Mammary epithelial cell (primary cell): ENCODE measurements at places on chromosomes 3 and 15.

- DNase-seq, result peak; percentile 7
Observed at GRCh38 chr3:193620650-193621049, 27.6 kb downstream of the OPA1 start.

- DNase-seq, result no peak
Observed at GRCh38 chr15:58924327-58924726, 9.2 kb downstream of the SLTM start.

DNA sequence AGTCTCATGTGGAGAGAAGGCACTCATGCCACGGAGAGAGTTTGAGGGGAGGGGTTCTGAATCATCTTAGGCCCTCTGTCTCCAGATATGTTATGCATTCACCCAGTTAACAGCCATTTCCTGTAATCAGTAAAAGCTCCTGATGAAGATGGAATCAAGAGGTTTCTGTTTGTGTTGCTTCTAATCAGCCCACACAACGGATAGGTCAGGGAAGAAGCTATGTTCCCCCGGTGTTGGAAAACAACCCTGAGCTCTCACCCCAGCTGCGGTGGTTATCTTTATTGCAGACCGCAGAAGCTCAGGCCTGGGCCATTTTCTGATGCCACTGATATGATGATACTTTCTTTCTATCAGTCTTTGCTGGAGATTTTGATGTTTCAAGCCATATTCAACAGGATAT lies 338.5 kb upstream of the ONECUT1 start:
- no peak for DNase-seq

DNA sequence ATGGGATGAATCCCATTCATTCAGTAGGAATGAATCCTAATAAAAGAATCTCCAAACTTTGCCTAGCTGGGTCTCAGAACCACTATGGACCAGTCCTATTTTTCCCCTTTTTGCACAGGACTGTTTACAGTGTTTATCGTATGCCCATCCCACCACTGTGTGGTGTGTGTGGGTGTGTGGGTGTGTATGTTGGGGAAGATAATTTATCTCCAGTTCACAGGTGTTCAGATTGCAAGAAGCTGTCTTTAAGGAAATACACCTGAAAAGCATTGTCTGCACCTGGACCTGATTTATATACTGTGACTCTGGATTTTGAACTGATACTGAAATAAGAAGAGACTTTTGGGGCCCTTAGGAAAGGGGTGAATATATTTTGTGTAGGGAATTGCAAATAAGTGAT lies 24.7 kb upstream of the SHF start:
- DNase-seq, result no peak

- no peak for DNase-seq
Observed at GRCh38 chr3:196093317-196094111, 11.6 kb upstream of the TFRC start.

DNA sequence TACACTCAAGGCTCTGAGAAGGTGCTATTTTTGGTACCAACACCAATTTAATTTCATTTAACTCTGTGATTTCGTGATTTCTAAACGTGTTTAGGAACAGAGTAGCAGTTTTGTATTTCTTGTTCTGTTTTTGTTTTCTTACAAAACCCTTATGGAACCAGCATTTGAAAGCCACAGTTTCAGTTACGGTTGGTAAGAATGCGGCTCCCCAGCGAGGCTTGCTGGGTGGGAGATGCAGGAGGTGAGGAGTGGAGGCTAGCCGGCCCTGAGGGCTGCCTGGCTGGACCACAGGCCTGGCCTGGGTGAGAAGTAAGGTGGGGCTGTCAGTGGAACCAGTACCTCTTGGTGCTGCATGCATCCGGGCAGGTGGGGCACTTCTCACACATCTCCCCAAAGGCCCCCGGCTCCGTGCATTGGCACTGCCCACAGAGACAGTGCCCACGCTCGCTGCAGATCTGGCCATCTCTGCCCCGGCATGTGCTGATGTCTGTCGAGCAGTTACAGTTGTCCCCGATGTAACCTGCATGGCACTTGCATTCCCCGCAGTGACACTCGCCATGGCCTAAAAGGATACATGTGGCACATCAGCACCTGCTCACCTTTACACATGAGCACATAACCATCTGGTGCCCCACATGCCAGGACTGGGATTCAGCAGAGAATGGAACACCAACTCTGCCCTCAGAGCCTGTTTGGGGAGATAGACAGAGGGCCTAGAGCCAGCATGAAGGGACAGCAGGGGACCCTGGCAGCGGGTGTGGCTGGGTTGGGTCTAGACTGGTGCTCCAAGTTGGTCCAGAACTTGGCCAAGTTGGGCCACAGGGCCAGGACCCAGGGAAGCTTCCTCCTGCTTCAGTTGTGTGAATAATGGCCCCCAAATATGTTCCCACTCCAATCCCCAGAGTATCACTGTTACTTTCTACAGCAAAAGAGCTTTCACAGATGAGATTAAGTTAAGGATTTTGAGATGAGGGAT lies 43.4 kb downstream of the UMPS start:
- DNase-seq, result no peak

- DNase-seq, result peak; percentile 14
Observed at GRCh38 chr15:99981191-99981647, 248.0 kb upstream of the LYSMD4 start.

- peak; percentile 28 for DNase-seq
Observed at GRCh38 chr3:150248116-150248887, 159.8 kb upstream of the TSC22D2 start.

- DNase-seq, result no peak
Observed at GRCh38 chr3:142663865-142664264, 60.0 kb upstream of the TRPC1 start.

GRCh38 chr3:11613851-11614487 lies 29.7 kb downstream of the VGLL4 start:
- no peak for DNase-seq

DNA sequence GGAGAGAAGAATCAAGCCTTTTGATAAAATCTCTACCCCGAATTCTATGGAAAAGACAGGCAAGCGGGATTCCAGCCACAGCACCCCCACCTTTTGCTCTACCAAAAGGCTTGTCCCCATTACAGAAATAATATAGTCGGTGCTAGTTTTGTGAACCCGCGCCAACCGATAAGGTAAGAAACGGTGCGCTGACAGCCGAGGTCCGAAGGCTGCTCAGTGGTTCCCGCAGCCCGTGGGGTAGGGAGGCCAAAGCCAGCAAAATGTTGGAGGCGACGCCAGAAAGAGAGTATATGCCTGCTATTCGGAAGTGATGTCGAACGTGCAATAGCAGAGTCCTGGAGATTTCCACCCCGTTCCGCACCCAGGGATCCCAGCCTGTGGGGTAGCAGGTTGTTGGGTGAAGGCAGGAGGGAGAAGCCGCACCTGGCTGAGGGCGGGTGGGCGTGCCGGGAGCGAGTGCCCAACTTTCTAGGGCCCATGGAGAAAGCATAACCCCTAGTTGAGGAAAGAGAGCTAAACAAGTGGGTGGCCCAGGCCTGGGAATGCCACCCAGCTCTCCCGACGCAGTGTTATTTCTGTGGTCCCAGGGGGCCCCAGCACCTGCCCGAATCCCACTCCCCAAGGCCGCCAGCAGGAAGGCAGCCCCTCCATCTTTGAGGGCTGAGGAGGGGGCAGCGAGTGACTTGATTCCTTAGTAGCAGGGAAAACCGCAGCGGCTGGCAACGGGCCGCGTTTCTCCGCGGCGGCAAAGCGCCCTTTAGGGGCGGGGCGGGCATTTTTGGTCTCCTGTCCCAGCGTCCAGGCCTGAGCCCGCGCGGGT lies 7.9 kb upstream of the SOX2 start:
- no peak for DNase-seq

DNA sequence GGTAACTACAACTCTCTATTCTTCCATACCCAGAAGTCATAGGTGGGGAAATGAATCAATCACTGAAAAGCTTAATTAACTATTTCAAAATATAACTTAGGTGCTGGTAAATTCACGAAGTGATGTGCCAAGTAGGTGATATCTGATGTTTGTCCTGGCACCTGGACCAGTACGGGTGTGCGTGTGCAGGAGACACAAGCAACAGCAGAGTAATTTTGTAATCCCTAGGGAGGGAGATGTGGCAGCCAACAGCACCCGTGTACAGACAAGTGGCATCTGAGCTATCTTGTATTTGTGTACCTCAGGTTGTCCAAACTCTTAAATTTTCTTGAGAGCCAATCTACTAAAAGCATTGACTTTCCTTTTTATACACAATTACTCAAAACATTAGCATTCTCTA lies 22.8 kb downstream of the USF3 start:
- DNase-seq, result no peak

GRCh38 chr15:63219196-63219710 lies 29.8 kb downstream of the RAB8B start:
- no peak for DNase-seq

DNA sequence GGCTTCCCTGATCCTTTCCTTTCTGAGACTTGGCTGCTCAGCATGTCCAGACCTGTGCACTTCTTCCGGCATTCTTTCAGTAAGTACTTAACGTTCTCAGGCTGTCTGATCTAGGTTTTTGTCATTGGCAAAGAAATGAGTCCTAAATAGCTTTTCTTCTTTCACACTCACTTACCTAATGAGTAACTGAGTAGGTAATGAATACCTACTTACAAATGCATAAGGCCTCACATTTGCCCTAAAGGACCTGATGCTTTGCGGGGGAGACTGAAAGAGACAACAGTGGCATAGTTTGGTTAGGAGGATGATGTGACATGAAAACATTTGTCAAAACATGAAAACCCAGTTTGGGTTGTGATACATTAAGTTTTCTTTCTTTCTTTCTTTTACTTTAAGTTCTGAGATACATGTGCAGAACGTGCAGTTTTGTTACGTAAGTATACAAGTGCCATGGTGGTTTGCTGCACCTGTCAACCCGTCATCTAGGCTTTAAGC lies 516.7 kb upstream of the CFAP20DC start:
- peak; percentile 94 for DNase-seq

- DNase-seq, result peak; percentile 65
Observed at GRCh38 chr15:55846116-55846707, 103.3 kb upstream of the PRTG start.

DNA sequence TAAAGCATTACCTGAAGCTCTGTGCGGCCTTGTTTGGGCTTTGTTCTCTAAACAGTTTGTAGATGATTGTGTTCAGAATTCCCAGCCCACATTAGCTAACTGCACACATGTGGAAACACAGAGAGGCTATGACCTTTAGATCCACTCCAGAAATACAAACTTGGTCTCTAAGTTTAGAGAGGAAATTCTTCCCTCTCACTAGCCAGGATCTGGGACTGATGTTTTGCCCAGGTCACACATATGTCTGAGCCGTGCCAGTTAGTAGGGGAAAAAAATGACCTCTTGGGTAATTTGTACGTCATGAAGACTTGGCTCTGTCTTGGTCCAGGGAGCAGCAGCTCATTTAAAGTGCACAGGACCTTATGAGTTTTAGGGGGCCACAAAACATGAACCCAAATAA lies 223.1 kb downstream of the RBMS3 start:
- no peak for DNase-seq

DNA sequence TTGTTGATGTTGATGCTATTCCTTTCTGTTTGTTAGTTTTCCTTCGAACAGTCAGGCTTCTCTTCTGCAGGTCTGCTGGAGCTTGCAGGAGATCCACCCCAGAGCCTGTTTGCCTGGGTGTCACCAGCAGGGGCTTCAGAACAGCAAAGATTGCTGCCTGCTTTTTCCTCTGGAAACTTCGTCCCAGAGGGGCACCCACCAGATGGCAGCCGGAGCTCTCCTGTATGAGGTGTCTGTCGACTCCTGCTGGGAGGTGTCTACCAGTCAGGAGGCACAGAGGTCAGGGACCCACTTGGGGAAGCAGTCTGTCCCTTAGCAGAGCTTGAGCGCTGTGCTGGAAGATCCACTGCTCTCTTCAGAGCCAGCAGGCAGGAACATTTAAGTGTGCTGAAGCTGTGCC lies 303.2 kb downstream of the ZIC1 start:
- no peak for DNase-seq

- DNase-seq, result no peak
Observed at GRCh38 chr3:17360991-17361390, 381.4 kb downstream of the TBC1D5 start.

DNA sequence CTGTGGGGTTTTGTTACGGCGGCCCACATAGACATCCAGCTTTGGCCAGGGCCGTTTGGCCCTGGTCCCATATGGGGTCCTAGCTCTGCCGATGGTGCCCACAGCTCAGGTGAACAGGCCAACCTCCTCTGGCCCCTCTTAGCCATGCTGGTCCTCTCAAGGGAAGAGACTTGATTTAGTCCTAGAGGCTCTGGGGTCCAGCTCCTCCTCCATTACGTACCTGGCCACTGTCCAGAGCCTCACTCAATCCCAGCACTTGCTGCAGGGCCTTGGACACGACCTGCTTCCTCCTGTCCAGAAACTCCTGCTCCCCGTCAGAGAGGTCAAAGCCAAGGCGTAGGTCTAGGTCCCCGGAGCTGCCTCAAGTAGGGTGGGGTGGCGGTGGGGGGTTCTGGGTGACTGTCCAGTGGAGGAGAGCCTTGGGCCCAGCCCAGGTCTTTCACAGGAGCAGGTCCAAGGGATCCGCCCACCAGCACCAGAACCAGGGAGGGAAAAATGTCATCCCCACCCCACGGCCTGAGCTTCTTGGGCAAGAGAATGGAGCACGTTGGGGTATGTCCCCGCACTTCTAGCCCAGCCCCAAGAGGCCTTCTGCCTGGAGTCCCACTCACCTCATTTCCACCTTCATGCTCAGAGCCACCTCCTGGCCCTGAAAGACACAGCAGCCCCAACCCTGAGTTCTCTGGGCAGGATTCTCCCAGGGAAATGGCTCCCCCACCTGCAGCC lies 6.8 kb downstream of the PLA2G4F start:
- DNase-seq, result no peak

DNA sequence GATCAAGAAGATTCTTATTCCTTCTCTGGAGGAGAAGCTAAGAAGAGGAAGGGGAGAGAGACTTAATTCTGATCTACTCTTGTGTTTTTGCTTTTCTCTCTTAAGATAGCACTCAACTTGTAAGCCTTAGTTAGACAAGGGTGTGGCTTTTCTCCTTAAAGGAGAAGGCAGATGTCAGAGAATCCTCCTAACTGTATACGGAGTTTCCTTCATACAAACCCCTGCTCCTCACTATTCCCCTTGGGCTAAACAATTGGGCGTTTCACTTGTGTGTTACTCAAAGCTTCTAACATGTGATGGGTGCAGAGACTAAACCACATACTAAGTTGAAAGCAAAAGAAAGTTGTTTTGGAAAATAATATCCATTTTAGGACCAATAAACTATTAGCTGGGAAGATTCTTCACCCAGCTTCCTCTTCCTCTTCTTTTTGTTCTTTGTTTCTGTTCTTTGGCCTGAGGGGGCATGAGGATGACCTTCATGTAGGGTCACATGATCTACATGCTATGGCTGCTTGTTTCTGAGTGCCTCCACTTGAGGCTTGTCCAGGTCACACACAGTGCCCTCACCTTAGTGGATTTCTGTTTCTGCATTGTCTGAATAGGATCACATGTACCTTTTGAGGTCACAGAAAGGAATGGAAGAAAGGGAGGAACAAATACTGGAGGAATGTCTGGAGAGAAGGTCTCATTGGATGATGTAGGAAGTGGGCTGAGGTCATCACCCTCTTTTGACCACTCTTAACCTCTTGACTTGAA lies 14.6 kb downstream of the SPINK8 start:
- DNase-seq, result no peak

- no peak for DNase-seq
Observed at GRCh38 chr3:45109771-45110508, 36.2 kb downstream of the CDCP1 start.

DNA sequence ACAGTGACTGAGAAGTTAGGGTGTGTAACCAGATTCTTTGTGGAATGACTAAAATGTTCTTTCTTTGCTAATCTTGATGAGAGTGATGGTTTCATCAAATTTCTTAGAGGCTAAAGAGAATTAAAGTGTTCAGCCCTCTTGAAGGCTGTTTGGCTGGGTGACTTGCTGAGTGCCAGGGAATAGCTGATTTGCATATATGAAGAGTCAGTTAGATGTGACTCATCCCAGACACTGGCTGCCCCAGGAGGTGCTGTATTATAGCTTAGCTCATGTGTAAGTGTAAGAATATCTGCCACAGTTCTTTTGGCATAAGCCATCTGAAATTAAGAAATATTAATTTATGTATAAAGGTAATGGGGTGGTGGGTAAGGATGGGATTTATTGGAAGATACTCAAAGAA lies 535.1 kb downstream of the NLGN1 start:
- peak; percentile 32 for DNase-seq
